ENCODE measurements at places on chromosomes 1 and 21.
A peak's percentile ranks its signal among the peaks of the same experiment; 100 is the strongest.

DNA sequence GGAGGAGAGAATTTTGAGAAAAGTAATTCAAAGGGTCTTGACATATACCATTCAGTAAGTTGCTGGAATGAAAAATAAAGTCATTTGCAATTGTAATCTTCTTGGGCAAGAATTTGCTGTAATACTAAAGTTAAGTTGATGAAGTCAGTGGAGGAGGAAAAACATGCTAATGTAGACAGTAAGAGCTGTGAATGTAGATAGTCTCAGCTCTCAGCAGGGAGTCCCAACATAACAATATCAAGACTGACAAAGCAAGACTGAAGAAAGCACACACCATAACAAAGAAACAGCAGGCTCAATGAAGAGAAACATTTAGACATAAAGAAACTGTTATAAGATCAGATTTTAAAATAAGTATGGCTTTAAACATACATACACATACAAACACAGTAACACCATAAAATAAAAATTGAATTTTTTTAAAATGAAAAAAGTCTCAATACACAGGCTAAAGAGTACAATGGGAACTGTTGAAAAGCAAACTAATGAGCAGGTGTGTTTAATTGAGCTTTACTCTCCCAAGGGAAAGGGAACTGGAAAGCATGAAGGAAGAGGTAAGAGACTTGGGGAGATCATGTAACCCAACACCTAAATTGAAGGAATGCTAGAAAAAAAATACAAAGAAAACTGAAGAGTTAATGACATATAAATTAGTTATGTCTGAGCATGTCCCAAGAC lies 336.3 kb upstream of the NCAM2 start:
- DNase-seq = peak; percentile 29

- DNase-seq = peak; percentile 4
These were observed 28.4 kb downstream of the EXTL2 start for GRCh38 chr1:100866041-100866900.

GRCh38 chr1:182670032-182670749 lies 14.2 kb downstream of the RGS8 start:
- DNase-seq = no peak

- DNase-seq = no peak
These were observed 47.1 kb upstream of the ETS2 start for GRCh38 chr21:38758501-38759214.

GRCh38 chr1:66270119-66270812 lies 263.7 kb upstream of the SGIP1 start:
- DNase-seq = no peak

GRCh38 chr1:238139713-238140112 lies 249.0 kb upstream of the ZP4 start:
- DNase-seq = no peak

- no peak for DNase-seq
These were observed 23.5 kb upstream of the DDOST start for GRCh38 chr1:20684651-20685050.

- DNase-seq = no peak
These were observed 2.2 kb downstream of the ATP1A2 start for GRCh38 chr1:160117709-160118183.

DNA sequence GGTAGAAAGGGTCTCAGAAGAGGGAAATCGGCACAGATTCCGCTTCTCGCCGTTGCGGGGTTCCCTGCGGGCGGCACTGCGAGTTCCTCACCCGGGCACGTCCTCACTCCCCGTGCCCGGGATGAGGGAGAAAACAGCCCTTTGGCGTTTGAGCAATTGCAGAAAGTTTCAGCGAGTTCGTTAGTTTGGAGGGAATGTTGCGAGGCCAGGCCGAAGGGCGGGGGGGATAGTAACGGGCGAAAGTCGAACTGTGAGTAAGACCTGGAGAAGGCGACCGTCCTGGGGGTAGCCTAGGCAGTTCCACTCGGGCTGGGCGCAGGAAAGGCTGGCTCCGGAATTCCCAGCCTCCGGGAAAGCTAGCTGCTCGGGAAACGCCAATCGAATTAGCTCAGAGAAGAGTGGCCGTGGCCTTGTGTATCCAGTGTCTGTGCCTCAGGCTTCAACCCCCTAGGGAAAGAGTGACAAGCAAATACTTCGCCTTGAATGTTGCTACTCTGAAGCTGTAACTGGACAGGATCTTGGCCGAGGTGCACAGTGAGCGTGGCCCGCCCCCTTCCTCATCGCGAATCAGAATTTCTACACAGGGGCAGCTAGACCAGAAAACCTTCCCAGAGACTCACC lies 787 bp downstream of the PTGFR start:
- no peak for DNase-seq

- no peak for DNase-seq
These were observed 96.1 kb downstream of the TEX35 start for GRCh38 chr1:178609015-178609414.

GRCh38 chr1:155241841-155242264 lies 13.4 kb downstream of the ENTREP3 start:
- no peak for DNase-seq

GRCh38 chr1:12416101-12416500 lies 186.3 kb downstream of the VPS13D start:
- no peak for DNase-seq
